ENCODE measurements at places on chromosomes 6 and 20.

GRCh38 chr6:111573892-111574797 is 31.5 kb downstream of the TRAF3IP2 start:
- DNase-seq: no peak

DNA sequence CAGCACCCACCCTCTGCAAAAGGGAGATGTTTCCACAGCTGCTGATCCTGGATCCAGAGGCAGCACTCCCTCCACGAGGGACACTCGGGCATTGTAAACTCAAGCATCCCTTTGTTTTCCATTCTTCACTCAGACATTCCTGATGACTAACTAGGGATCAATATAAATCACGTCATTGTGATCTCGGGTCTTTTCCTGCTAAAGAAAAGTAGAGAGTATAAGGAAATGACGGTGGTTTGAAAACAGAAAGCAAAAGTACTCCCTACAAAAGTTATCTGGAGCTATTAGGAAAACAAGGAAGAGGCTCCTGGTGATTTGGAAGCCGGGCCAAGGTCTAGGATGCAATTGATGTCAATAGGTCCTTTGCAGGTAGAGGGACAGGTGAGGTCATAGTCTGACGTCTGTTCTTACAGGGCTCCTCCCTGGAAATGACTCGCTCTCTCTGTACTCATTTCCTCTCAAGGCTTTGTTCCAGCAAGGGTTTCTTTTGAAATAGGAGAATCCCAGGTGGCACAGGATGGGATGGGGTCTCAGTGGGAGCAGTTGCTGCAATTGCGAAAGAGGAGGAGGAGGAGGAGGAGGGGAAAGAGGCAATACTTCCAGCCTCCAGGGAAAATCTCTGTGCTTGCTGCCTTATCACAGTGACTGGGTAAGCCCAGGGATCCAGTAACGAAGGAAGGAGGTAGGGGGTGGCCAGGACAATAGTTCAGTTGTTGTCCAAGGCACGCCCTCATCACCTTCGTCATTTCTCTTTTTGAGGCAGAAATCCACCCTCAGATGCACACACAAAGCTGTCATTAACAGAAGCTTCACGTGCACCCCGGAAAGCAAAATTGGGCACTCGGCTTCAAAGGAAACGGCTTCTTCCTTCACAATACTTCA is 222.8 kb downstream of the LY86 start:
- DNase-seq: peak; percentile 76

GRCh38 chr20:9928281-9928737 is 89.4 kb upstream of the PAK5 start:
- DNase-seq: no peak

DNA sequence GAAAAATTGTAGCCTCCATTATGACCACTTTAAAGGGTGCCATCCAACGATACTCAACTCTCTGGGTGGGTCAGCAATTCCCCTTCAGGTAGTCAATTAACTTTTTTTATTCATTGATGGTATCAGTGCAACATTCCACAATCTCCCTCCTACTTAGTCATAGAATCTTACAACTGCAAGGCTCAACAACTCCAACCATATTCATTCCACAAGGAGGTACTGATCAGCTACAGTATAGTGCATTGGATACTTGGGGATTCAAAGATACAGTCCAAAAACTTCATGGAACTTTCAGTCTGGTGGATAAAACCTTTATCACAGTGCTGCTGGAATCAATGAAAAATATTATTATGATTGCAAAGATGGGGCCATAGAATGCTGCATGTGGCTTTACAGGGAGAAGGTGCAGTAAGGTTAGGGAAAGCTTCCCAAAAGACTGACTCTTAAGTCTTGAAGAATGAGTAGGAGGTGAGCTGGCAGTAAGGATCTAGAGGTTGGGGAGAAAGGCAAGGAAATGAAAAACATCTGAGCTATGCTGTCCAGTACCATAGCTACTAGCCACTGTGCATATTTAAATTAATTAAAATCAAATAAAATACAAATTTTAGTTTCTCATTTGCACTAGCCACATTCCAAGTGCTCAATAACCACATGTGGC is 314.7 kb upstream of the PRDM1 start:
- DNase-seq: no peak

DNA sequence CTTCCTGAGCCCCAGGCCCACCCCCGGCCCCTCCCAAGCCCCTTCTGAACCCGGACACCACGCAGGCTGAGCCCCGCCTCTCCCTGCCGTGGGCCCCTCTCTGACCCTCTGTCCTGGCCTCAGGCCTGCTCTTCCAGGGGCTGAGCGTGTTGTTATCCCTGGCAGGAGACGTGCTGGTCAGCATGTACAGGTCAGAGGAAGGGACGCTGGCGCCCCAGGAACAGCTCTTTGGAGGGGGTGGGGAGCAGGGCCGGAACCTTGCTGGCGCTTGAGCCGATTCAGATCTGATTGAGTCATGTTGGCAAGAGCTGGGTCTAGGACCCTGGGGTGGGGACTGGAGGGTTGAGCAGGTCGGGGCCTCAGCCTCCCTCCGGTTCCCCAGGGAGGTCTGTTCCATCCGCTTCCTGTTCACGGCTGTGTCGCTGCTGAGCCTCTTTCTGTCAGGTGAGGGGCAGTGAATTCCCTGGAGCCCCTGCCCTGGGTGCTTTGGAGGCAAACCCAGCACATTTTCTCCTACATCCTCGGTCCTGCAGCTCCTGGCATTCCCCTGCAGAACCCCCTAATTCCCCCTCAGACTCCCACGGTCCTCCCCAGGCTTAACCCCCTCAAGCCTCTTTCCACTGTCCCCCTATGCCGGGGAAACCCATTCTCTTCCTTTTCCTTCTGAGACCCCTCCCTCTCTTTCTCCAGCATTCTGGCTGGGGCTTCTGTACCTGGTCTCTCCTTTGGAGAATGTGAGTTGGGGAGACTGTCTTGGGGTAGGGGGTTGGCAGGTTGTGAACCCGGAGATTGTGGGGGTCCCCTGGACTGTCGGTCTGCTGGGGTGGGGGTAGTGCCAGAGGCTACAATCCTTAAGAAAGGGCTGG is 2.0 kb downstream of the SPAG4 start:
- DNase-seq: peak; percentile 86

GRCh38 chr6:32244946-32245398 is 21.1 kb upstream of the NOTCH4 start:
- peak; percentile 75 for DNase-seq
